ENCODE measurements at places on chromosomes 5 and 9.

- DNase-seq, result no peak
Observed at GRCh38 chr9:108413809-108414208, 442.0 kb downstream of the ACTL7B start.

GRCh38 chr9:81886665-81887064 is 41.6 kb upstream of the SPATA31D4 start:
- DNase-seq, result no peak

DNA sequence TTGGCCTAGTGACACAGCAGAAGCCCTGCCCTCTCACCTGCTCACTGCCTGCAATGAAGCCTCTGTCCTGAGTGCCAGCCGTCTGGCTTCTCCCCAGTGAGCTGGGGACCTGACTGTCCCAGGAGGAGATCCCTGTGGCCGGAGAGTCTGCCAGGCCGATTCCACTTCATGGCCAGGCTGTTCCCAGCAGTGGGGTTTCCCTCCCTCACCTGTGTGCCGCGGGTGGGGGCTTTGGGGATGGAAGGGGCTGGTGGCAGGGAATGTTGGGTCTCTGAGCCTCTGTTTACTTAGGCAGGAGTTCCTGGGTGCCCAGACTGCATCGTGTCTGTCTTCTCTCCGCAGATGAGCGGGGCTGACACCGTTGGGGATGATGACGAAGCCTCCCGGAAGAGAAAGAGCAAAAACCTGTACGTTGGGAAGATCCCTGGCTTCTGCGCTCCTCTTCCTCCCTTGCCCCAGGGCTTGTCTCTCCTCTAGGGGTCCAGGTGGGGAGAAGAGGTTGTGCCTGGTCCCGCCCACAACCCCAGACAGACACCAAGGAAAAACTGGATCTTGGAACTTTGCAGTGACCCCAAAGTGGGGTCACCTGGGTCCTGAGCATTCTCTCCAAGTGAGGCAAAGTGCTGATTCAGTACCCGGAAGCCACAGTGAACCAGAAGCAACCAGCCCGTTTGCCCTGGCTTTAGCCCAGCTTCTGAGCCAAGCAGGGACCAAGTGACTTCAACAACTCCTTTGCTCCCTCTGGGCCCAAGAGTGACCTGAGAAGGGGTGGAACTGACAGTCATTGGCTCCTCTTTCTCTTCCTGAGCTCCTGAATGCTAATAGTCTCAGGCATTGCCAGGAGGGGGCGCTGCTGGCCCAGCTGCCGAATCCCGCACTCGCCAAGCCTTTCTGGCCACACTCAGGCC is 127.7 kb downstream of the RGS3 start:
- no peak for DNase-seq

- no peak for DNase-seq
Observed at GRCh38 chr5:159415301-159415937, 85.1 kb upstream of the IL12B start.

DNA sequence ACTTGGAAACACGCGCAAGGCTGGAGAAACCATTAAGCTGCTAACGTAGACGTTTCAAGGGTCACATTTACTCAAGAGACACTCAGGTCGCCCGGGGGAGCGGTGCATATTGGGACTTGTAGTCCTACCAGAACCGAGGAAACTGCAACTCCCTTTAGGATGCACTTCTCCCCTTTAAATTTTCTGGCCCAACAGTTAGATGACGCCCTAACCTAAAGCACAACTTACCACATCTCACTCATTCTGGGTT is 384 bp upstream of the DMXL1 start:
- no peak for DNase-seq
